ENCODE measurements at places on chromosomes 12 and 14. TPM values are rescaled to one million over a fixed set of nuclear protein-coding genes. Genes with fewer than 3 reads are reported as not detected.

GRCh38 chr14:100096656-100097055 lies 31.4 kb downstream of the EVL start:
- no peak overlapping the region for H3K27ac ChIP-seq
- no peaks in the 10 kb centered on the region for H3K27me3 ChIP-seq
- DNase-seq, result no peak
- peaks cover 46% of the 10 kb centered on the region for H3K36me3 ChIP-seq
- H3K4me1 ChIP-seq, result no peaks in the 10 kb centered on the region

DNA sequence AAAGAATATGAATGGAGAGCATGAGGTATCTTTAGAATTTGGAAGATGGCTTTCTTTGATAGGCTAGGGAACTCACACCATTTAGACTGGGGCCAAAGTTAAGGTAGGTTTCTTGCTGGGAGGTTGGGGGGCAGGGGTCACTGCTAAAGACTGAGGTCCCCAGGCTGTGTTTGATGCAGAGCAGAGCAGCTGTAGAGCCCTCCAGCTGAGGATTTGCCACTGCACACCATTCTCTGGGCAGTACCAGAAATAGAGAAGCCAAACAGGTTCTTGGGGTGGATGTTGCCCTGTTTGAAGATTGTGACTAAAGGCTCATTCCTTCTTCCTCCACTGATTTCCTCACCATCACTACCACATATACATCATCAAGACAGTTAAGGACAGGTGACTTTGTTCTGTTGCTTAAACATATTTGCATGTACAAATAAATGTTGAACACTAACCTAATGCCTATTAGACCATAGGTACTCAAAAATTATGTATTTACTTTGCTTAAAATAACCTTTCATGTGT lies 7.9 kb downstream of the NTF3 start:
- H3K4me1 ChIP-seq, result peaks cover 8% of the 10 kb centered on the region
- H3K36me3 ChIP-seq, result no peaks in the 10 kb centered on the region
- no peak overlapping the region for H3K27ac ChIP-seq
- H3K27me3 ChIP-seq, result peaks cover 2% of the 10 kb centered on the region

GRCh38 chr12:24701343-24701742 lies 247.6 kb downstream of the BCAT1 start:
- H3K4me1 ChIP-seq, result peaks cover 16% of the 10 kb centered on the region
- H3K36me3 ChIP-seq, result no peaks in the 10 kb centered on the region
- H3K27me3 ChIP-seq, result no peaks in the 10 kb centered on the region
- H3K27ac ChIP-seq, result no peak overlapping the region
- no peak for DNase-seq

DNA sequence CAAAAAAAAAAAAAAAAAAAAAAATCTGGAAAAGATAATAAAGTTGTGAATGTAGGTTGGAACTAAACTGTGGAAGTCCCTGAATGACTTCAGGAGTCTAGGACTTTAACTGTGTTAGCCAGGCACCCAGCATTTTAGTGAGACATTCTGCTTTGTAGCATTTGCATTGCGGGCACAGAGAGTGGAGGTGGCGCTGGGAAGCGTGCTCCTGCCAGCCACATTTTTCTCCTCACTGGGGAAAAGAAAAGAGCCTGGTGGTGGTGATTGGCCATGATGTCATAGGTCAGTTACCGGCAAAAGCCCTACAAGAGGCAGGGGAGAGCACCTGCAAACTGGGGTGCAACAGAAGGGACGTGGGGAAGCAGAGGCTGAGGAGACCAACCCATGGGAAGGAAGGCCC lies 9.7 kb upstream of the GAPDH start:
- H3K36me3 ChIP-seq, result peaks cover 81% of the 10 kb centered on the region
- DNase-seq, result no peak
- H3K4me1 ChIP-seq, result no peaks in the 10 kb centered on the region
- H3K27me3 ChIP-seq, result no peaks in the 10 kb centered on the region

GRCh38 chr12:127507341-127507740 lies 759.6 kb upstream of the TMEM132C start:
- DNase-seq, result no peak
- no peak overlapping the region for H3K27ac ChIP-seq
- no peaks in the 10 kb centered on the region for H3K27me3 ChIP-seq
- no peak overlapping the region for H3K4me3 ChIP-seq
- no peaks in the 10 kb centered on the region for H3K36me3 ChIP-seq
- no peaks in the 10 kb centered on the region for H3K4me1 ChIP-seq

DNA sequence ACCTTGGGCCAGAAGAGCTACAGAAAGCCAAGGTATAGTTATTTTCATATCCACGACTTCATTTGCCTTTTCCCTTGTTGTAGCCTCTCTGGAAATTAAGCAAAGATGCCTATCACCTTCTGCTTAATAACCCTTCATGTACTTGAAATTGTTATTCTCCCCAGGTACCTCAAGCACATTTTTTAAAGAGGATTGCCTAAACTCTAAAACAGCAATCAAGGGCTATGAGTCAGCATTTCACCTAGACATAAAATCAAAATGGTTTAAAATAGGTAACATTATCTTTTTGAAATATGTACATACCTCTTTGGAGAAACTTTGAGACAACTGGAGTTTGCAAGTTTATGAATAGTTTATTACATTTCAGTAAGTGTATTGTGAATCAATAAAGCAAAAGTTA lies 11.6 kb downstream of the DTD2 start:
- no peaks in the 10 kb centered on the region for H3K27me3 ChIP-seq
- no peaks in the 10 kb centered on the region for H3K4me1 ChIP-seq
- no peaks in the 10 kb centered on the region for H3K36me3 ChIP-seq
- no peak for DNase-seq
- H3K4me3 ChIP-seq, result no peak overlapping the region
- H3K27ac ChIP-seq, result no peak overlapping the region

DNA sequence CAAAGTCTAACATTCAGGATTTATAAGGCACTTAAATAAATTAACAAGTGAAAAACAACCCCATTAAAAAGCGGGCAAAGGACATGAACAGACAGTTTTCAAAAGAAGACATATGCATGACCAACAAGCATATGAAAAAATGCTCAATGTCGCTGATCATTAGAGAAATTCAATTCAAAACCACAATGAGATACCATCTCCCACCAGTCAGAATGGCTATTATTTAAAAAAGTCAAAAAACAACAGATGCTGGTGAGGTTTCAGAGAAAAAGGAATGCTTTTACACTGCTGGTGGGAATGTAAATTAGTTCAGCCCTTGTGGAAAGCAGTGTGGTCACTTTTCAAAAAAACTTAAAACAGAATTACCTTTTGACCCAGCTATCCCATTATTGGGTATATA lies 60.7 kb upstream of the BDKRB2 start:
- no peak overlapping the region for H3K27ac ChIP-seq
- H3K4me1 ChIP-seq, result no peaks in the 10 kb centered on the region
- H3K4me3 ChIP-seq, result no peak overlapping the region
- H3K36me3 ChIP-seq, result no peaks in the 10 kb centered on the region
- no peak for DNase-seq

- no peak for DNase-seq
- H3K27me3 ChIP-seq, result no peaks in the 10 kb centered on the region
- peaks cover 19% of the 10 kb centered on the region for H3K4me1 ChIP-seq
- no peaks in the 10 kb centered on the region for H3K36me3 ChIP-seq
Observed at GRCh38 chr14:77541905-77542304, 43.3 kb upstream of the ISM2 start.

DNA sequence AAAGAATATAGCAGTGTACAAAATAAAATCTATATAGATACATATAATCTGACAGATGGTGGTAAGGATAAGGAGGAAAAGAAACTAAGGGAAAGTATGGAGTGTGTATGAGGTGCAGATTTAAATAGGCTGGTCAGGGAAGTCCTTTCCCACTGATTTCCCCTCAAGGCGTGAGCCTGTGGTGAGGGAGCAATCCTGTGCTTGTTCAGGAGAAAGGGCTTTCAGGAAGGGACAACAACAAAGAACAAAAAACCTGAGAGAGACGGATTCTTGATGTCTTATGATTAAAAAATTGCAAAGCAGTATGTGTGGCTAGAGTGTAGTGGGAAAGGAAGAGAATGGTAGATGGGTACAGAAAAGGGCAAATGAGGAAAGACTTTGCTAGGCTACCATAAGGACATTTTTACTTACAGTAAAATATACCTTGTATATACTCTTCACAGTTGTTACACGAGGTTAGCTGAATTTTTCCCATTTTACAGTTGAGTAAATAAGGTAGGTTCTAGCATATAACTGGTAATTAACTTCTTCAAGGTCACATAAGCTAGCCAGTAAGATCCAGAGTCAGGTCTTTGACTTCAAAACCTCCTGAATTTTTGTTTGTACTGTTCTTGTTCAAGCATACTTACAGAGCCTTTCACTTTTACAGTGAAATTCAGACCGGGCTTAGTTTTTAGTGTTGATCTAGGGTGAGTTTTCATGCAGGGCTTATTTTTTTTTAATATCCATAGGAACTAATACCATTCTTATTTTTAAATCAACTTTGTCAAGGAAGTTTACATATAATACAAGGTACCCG lies 15.6 kb downstream of the CNOT2 start:
- no peak overlapping the region for H3K4me3 ChIP-seq
- H3K4me1 ChIP-seq, result no peaks in the 10 kb centered on the region
- H3K27me3 ChIP-seq, result no peaks in the 10 kb centered on the region
- H3K27ac ChIP-seq, result no peak overlapping the region

GRCh38 chr12:123058980-123059379 lies 78.5 kb downstream of the ARL6IP4 start:
- no peak for DNase-seq
- no peak overlapping the region for H3K27ac ChIP-seq
- H3K27me3 ChIP-seq, result no peaks in the 10 kb centered on the region
- H3K36me3 ChIP-seq, result no peaks in the 10 kb centered on the region

DNA sequence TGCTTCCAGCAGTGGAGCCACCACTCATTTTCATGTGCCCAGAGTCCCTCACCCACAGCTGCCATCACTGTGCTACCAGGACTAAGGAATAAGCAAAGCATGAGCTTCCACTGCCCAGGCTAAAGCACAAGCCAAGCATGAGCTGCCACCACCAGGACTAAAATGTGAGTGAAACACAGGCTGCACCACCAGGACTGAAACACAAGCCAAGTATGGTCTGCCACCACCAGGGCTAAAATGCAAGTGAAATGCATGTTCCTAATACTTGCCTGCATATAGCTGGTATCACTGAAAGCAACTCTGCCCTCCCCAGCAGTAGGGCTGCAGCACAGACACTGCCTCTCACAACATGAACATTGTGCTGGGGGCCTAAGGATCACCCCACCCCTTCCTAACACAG lies 30.0 kb downstream of the CEP83 start:
- H3K4me1 ChIP-seq, result peaks cover 4% of the 10 kb centered on the region
- no peak for DNase-seq
- no peaks in the 10 kb centered on the region for H3K27me3 ChIP-seq
- H3K36me3 ChIP-seq, result peaks cover 2% of the 10 kb centered on the region
- H3K27ac ChIP-seq, result no peak overlapping the region

DNA sequence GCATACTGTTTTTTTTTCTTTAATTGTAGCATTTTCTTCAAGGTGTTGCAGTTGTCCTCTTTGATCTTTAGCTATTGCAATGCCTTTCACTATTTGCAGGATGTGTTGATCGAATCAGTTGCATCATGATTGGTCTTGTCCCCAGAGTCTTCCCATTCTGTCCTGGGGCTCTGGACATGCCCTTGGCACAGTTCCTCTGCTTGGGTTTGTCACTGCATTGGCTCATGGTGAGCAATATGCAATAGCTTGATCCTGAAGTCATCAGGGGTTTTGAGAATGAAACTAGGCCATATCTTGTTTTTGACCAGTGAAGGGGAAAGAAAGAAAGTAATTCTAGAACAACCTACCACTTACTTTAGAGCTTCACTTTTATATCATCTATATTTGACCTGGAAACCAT lies 281.5 kb downstream of the TMEM117 start:
- no peaks in the 10 kb centered on the region for H3K27me3 ChIP-seq
- H3K4me1 ChIP-seq, result no peaks in the 10 kb centered on the region
- no peak for DNase-seq
- H3K4me3 ChIP-seq, result no peak overlapping the region
- no peaks in the 10 kb centered on the region for H3K36me3 ChIP-seq

DNA sequence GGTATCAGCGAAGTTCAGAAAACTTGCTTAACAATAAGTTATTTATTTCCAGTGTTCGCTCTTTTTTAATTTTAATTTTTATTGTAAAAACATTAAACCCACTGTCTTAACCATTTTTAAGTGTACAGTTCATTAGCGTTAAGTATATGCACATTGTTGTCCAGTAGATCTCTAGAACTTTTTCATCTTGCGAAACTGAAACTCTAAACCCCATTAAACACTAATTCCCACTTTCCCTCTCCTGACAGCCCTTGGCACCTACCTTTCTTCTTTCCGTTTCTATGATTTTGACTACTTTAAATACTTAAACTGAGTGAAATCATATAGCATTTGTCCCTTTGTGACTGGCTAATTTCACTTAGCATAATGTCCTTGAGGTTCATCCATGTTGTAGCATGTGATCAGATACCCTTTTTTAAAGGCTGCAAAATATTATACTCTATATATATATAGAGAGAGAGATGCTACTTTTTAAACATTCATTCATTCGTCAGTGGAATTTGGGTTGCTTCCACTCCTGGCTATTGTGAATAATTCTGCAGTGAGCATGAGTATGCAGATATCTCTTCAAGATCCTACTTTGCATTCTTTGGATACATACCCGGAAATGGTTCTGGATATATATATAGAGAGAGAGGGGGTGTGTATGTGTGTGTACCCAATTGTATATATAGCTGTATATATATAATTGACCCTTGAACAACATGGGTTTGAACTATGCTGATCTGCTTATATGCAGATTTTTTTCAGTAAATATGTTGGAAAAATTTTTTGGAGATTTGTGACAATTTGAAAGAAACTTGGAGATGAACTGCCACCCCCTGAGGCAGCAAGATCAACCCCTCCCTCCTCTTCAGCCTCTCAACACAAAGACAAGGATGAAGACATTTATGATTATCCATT lies 74.7 kb upstream of the EVL start:
- H3K36me3 ChIP-seq, result no peaks in the 10 kb centered on the region
- DNase-seq, result no peak
- H3K4me3 ChIP-seq, result no peak overlapping the region
- no peak overlapping the region for H3K27ac ChIP-seq

- peaks cover 31% of the 10 kb centered on the region for H3K36me3 ChIP-seq
- H3K4me3 ChIP-seq, result peak within 1 kb of the TSS; percentile 85
- H3K4me1 ChIP-seq, result peaks cover 27% of the 10 kb centered on the region
- DNase-seq, result peak; percentile 91
Observed at GRCh38 chr12:108560752-108561719, at the start of gene SART3. SART3 (minus strand) TSS chr12:108561173; CDS start chr12:108561154, 19 bp downstream.

DNA sequence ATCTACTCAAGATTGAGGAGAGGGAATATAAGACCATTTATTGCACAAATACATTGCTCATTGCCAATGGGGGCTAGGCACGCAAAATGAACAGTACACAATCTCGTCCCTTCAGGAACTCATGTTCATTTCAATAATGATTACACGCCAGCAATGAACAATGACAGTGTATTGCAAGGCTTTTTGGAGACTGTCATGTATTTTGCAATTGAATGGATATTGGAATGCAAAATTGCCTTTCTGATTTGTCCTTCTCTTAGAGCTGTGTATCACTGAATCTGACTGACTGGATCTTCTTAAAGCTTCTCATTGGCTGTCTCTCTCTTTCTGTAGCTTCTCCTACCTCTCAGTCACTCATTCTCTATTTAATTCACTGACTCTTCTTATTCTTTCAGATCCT lies 400.2 kb upstream of the DCN start:
- no peak overlapping the region for H3K27ac ChIP-seq
- no peaks in the 10 kb centered on the region for H3K4me1 ChIP-seq
- no peak overlapping the region for H3K4me3 ChIP-seq
- no peaks in the 10 kb centered on the region for H3K36me3 ChIP-seq

GRCh38 chr12:91109148-91109564 lies 2.1 kb downstream of the LUM start:
- H3K27me3 ChIP-seq, result no peaks in the 10 kb centered on the region
- no peaks in the 10 kb centered on the region for H3K4me1 ChIP-seq
- H3K36me3 ChIP-seq, result no peaks in the 10 kb centered on the region
- DNase-seq, result peak; percentile 15

The C12orf54 gene
- polyA plus RNA-seq, result 2.6 TPM

The DNAJC22 gene
- 0.13 TPM for polyA plus RNA-seq

The ZFYVE21 gene
- 20.7 TPM for polyA plus RNA-seq

The KLRC3 gene
- not detected for polyA plus RNA-seq

The ETFBKMT gene
- 0.56 TPM for polyA plus RNA-seq

The LTB4R gene
- polyA plus RNA-seq, result 3.2 TPM

The SLC25A47 gene
- polyA plus RNA-seq, result not detected

The SPIC gene
- not detected for polyA plus RNA-seq
